SK-N-MC (cell line): ENCODE measurements at places on chromosomes 6 and 20.

DNA sequence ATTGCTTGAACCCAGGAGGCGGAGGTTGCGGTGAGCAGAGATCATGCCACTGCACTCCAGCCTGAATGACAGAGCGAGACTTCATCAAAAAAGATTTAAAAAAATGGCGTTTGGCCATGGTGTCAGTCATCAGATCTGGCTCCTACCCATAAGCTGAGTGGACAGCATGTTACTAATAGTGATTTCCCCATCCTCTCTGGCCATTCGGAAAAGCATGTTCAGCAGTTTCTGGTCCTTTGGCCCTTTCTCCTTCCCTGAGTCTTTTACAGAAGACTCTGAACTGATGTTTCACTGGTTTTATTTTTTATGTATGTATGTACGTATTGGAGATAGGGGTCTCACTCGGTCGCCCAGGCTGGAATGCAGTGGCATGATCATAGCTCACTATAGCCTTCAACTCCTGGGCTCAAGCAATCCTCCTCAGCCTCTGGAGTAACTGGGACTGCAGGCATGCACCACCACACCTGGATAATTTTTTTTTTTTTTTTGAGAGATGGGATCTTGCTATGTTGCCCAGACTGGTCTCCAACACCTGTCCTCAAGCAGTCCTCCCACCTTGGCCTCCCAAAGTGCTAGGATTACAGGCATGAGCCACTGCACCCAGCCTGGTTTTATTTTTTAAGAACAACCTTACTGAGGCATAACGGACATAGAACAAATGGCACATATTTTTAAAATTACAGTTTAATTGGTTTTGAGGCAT is 84.2 kb upstream of the CNKSR3 start:
- DNase-seq, result no peak

GRCh38 chr6:162387718-162388382 is 339.7 kb downstream of the PRKN start:
- no peak for DNase-seq

- DNase-seq, result no peak
Observed at GRCh38 chr6:47278545-47278944, 31.2 kb downstream of the TNFRSF21 start.

- no peak for DNase-seq
Observed at GRCh38 chr20:62360854-62361798, 6.0 kb downstream of the LAMA5 start.

DNA sequence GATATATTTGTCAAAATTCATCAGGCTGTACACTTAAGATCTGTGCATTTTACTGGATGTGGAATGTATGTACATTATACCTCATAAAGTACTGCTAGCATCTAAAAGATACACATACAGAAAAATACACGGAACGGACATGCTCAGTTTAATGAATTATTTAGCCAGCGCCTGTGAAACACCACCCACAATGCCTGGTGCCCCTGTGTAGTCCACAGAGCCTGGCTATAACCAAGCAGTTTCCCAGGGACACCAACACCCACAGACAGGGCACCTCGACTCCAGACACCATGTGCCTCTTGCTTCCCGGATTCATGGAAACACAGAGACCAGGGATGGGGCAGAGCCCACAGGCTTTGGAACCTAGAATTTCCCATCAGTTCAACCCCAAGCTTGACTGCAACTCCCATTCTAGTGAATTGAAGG is 17.4 kb upstream of the ARMC12 start:
- no peak for DNase-seq

DNA sequence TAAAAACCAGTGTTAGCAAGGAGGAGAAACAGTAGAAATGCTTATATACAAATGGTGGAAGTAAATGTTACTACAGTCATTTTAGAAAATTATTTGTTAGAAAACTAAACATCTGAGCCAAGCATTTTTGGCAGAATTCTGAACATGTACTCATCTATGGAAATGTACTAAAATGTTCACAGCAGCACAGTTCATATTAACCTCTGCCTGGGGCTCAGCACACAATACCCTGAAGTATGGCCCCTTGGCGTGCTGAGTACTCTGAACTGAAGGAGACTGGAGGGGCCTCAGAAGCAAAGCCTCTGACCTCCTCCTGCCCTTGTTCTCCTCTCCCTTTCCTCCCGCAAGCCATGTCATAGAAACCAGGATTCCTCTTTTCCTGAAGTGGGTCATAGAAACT is 66.2 kb upstream of the RALGAPA2 start:
- no peak for DNase-seq

- no peak for DNase-seq
Observed at GRCh38 chr6:135624402-135625295, 127.1 kb upstream of the AHI1 start.

DNA sequence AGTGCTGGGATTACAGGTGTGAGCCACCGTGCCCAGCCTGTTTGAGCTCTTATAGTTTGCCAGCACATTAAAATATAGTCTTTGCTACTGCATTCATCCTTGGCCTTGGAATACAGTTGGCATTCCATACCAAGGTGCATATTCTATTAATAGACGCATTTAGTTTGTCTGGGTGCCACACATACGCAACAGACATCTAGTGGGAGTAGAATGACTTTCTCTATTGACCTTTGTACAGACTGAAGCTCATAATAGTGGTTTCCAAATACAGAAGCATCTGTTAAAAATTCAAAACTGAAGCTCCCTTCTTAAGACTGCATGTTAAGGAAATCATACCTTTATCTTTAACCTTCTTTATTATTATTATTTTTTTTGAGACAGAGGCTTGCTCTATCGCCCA is 46.7 kb upstream of the FNDC1 start:
- DNase-seq, result no peak

DNA sequence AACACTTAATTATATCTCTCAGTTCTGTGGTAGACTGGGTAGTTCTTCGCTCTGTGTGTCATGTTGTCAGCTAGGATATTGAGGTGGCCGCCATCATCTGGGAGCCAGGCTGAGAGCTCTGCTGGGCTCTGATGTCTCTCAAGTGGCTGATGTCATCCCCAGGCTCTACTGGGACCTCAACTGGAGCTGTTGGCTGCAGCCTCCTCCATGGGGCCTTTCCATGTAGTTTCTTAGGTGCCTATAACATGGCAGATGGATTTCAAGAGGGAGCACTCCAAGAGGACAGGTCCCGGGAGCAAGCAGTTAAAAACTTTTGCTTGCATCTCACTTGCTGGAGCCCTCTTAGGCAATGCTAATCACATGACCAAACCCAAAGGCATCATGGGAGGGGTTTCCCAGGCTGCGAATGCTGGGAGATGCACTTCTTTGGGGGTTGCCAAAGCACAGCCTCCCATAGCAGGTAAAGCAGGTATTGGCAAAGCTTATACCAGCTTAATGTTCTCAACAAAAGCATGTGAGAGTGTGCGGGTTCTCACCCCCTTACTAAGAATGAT is 129.8 kb downstream of the TMEM242 start:
- no peak for DNase-seq

GRCh38 chr6:43076464-43077332 is 584 bp downstream of the PTK7 start:
- no peak for DNase-seq

GRCh38 chr6:45965792-45966191 is 49.9 kb downstream of the CLIC5 start:
- no peak for DNase-seq

DNA sequence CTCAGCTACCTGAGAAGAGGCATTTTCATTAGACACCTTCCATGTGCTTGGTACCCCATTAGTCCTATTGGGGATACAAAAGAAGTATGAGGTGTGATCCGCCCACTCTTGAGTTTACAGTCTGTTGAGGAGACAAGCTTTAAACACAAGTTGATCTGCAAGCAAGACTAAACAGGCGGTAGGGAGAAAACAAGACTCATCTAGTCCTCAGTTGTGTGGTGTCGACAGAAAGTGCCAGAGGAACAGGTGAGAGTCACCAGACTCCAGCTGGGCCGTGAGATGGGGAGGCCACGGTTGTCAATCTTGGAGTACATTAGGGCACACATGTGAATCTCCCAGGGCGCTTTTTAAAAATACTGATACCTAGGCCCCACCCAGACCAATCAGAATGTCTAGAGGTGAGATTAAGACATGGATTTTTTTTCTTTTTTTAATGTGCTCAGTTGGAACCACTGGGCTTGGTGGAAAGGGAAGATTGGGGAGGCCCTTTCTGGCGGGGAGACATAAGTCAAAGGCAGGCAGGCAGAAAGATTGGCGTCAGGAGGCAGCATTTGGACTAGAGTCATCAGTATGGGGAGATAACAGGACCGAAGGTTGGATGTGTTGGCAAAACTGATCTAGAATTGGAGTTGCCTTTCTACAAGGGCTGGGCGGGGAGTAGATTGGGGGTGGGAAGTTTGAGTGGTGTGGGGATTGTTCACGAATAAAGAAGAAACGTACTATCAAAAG is 10.4 kb downstream of the E2F3 start:
- no peak for DNase-seq

- DNase-seq, result no peak
Observed at GRCh38 chr20:37389844-37390275, 43.9 kb downstream of the SRC start.

- DNase-seq, result no peak
Observed at GRCh38 chr6:76043690-76044089, 28.8 kb downstream of the IMPG1 start.

DNA sequence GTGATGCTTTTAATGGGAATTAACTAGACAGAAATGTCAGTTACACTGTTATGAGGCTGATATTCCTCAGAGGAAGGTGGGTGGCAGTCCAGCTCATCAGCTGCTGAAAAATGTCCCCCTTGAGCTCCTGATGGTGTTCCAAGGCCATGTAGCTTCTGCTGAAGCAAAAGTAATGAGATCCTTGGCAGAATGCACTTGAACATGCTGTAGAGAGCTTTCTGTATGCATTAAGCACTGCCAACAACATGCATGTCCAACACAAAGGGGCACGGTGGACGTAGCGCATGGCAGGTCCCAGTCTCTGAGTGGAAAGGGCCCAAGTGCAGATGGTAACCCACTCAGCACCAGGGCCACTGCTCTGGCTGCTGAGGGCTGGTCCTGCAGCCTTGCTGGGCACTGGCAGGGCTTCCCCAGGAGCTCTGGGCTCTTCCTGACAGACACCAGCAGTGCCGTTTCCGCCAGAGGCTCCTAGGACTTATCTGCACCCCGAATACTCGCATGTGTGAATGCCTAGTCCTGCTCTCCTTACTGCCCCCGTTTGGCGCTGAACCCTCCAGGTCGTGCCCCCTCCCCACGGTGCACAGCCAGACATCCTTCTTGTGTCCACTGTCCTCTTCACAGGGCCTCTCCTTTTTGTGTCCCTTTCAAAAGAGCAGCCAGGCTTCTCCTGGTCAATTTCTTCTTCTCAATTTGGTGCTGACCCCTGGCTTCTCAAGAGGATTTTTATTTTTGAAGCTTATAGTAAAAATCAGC is 18.6 kb upstream of the SYNDIG1 start:
- no peak for DNase-seq

- DNase-seq, result no peak
Observed at GRCh38 chr6:32581315-32582095, 8.1 kb downstream of the HLA-DRB1 start.

DNA sequence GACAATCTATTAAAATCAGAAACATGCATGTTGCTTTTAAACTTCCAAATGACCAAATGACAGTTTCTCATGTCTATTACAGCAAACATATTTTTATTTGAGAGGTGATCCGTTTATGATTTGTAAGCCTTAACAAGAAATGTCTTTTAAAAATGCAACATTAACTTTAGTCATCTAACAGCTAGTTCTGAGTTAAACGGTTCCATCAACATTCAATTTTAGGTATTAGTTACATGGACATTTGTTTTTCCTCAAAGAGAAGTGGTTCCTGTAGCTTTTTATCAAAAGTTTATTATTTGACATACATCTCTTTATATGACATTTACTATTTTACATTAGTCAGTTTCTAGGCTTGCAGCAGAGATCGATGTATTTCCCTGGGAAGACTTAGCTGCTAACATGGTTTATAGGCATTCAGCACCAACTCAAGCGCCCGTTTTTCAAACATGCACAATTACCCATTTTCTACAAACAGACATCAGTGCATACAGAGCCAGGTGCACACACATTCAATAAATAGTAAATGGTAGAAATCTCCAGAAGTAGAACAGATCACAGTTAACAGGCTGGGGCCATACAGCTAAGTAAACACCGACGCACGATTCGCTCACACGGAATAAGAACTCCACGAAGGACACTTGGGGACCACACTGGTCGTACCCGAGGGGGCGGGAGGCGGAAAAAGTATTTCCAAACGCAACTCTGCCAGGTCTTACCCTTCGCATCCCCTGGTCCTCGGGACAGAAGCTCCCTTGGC is 882 bp downstream of the CNR1 start:
- no peak for DNase-seq

DNA sequence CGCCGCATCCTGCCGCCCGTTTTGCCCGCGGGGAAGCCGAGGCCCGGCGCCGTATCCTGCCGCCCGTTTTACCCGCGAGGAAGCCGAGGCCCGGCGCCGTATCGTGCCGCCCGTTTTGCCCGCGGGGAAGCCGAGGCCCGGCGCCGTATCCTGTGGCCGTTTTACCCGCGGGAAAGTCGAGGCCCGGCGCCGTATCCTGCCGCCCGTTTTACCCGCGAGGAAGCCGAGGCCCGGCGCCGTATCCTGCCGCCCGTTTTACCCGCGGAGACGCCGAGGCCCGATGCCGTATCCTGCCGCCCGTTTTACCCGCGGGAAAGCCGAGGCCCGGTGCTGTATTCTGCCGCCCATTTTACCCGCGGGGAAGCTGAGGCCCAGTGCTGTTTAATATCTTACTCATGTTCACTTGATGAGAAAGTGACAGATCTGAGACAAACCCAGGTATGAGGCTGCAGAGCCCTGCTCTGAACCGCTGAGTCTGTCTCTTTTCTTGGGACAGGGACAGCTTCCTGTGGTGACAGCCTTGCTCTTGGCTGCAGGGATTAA is 129.4 kb downstream of the CDH26 start:
- no peak for DNase-seq

DNA sequence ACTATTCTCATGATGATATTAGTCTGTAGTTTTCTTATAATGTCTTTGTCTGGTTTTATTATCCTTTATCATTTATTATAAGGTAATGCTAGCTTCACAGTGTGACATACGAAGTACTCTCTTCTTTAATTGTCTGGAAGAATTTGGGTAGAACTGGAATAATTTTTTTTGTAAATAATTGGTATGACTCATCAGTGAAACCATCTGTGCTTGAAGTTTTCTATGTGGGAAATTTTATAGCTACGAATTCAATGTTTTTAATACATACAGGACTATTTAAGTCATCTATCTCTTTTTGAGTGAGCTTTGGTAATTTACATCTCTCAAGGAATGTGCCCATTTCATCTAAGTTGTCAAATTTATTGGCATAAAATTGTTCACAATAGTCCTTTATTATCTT is 86.3 kb downstream of the SOD2 start:
- no peak for DNase-seq
